Stimulated activated CD4-positive, alpha-beta T cell treated with anti-CD3 and anti-CD28 coated beads, Interleukin-4, amount 100 ng/mL, for 1 hour (primary cell): ENCODE measurements at places on chromosomes 6 and 20.

DNA sequence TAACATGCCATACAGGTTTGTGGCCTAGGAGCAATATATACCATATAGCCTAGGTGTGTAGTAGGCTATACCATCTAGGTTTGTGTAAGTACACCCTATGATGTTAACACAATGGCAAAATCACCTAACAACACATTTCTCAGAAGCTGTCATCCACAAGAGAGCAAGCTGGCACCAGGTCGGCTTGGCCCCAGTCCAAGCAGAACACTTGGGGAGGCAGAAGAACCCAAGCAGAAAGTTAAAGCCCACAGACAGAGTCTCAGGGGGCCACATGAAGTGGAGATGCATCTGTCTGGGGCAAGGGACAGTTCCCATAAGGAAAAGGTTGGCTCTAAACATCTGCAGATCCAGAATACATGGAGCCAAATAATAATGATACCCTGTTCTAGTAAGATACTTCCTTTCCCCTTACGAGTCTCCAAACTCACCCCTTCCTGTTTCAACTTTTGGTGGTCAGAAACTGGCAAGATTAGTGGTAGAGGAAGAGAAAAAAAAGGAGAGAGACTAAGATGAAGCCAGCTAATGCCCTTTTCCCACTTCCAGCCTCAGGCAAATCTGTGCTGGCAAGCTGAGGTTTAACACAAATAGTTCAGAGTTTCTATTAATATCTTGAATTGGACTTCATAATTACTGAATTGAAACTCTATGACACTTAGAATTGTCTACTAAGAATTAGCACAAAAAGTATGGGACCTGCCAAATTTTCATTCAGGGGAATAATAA lies 29.5 kb downstream of the TCF21 start:
- no peak for DNase-seq

GRCh38 chr6:63529498-63529897 lies 42.8 kb upstream of the LOC128125822 start:
- no peak for DNase-seq

DNA sequence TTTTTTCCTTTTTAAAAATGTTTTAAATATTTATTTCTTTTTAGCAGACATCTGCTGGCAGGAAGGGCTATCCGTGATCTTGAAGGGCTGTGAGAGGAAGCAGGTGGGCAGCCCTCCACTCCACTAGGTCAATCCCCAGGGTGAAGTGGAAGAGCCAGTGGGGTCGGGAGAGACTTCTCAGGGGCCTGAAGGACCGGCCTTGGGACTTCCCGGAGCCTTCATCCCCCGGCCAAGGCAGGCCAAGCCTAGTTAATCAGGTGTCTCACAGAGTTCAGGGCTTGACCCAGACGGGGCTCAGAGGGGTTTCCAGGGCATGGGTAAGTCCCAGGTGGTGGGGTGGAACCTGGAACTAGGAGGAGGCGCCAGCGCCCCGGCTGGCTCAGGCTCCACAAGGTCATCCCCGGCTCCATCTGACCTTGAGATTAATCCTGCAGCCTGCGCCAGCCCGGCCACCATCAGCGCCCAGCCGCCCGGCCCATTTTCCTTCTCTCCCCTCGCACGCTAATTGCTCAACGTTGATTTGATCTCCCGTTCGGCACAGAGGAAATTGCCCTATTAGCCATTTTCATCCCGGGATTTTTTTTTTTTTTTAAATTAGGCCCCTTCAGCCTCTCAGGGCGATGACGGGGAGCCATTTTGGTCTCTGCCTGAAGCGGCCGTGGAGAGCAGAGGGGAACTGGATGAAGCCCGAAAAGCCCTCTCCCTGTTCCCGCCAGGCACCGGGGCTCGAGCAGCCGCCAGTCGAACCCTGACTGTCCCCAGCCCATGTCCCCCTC lies 44.4 kb downstream of the MDFI start:
- peak; percentile 11 for DNase-seq

- no peak for DNase-seq
Observed at GRCh38 chr6:161238500-161238899, 35.4 kb downstream of the AGPAT4 start.

- DNase-seq = no peak
Observed at GRCh38 chr6:46845126-46845525, 51.9 kb downstream of the MEP1A start.

- no peak for DNase-seq
Observed at GRCh38 chr20:59138114-59138748, 25.4 kb upstream of the ZNF831 start.

DNA sequence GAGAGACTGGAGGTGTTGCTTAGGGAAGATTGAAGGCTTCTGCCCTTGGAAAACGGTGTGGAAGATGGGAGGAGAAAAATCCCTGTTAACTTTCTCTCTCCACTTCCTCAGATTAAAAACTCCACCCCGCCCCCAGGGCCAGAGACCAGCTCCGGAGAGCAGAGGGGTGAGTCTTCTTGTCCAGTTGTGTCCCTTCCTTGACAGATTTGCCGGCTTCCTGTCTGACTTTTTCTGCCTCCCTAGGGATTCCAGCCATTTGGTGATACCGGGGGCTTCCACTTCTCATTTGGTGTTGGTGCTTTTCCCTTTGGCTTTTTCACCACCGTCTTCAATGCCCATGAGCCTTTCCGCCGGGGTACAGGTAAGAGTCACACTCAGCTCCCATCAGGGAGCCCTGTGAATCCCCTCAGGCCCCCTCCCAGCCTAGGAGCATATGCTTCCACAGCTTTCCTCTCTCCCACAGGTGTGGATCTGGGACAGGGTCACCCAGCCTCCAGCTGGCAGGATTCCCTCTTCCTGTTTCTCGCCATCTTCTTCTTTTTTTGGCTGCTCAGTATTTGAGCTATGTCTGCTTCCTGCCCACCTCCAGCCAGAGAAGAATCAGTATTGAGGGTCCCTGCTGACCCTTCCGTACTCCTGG lies 1.7 kb downstream of the RNF5 start:
- DNase-seq = no peak

- DNase-seq = no peak
Observed at GRCh38 chr6:13929196-13929595, 4.4 kb downstream of the RNF182 start.
